Right kidney (tissue), 9 donors: ENCODE measurements at places on chromosomes 1 and 21.

- DNase-seq: no peak
Measured at GRCh38 chr1:237390823-237391222, 348.8 kb downstream of the RYR2 start.

DNA sequence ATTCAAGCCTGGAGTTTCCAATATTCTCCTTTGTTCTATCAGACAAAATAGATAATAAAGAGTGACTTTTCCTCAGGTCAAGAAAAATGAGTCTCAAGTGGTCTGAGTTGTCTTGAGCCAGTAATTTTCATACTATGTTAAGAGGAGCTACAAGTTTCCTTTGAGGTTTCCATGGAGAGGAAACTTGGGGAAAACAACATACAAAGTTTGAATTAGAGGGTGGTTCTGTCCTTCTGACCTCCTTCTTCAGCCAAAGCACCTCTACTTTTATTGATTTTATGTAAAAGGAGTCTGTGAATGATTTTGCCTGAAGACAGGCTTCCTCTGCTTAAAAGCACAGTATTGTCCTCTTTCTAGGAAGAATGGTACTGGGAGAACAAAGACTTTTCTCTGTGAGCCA is 497.2 kb upstream of the PKN2 start:
- no peak for DNase-seq

- no peak for DNase-seq
Measured at GRCh38 chr1:23376890-23377811, 7.5 kb upstream of the ZNF436 start.

DNA sequence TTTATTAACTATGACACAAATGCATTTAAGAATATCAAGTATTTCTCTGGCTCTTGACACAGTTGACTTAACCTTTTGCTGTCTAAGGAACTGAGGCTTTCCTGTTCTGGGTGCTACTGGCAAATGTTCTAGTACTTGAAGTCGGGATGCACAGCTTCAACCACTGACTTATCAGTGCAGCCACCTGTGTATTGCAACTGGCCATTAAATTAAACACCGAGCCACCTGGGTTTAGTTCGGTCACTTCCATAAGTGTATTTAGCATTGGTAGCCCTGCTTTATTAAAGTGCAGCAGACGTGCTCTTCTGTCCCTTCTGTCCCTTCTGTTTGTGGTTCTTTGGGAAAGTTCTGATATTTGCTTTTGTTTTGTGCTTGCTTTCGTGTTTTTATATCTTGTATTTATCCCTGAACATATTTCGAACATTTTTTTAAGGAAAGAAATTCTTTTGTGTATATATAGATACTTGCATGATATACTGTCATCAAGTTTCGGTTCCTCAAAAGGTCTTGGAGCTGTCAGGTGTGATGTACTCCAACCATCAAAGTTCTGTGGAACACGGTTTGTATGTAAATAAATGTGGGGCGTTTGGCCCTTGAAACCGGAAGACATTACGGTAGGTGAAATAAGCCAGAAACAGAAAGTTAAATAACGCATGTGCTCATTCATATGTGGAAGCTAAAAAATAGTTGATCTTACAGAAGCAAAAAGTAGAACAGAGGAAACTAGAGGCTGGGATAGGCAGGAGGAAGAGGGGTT is 297.9 kb upstream of the GREM2 start:
- no peak for DNase-seq

DNA sequence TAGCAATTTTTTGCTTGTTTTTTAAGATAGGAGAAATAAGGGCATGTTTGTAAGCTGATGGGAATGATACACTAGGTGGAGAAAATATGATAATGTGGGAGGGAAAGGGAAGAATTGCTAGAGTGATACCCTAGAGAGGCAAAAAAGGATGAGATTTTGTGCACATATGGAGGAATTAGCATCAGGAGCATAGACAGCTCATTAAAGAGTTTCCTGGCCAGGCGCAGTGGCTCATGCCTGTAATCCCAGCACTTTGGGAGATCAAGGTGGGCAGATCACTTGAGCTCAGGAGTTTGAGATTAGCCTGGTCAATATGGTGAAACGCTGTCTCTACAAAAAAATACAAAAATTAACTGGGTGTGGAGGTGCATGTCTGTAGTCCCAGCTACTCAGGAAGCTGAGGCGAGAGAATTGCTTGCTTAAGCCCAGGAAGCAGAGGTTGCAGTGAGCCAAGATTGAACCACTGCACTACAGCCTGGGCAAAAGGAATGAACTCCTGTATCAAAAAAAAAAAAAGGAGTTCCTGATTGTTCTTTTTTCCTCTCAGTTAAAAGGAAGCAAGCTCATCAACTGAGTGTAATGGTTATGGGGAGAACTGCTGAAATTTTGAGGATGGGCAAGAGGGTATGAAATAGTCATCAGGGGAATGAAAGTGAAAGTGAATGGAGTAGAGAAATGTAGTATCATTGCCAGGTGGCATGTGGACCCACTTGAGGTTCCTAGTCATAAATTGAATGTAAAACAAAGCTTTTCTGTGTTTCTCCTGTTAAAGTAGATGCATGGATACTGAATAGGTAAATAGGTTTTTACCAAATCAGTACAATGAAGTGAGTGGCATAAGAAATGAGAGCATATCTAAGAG is 35.5 kb downstream of the SH3GLB1 start:
- no peak for DNase-seq

- no peak for DNase-seq
Measured at GRCh38 chr1:229665912-229666558, 40.0 kb downstream of the URB2 start.

- no peak for DNase-seq
Measured at GRCh38 chr1:206736878-206737728, 33.5 kb upstream of the IL19 start.

DNA sequence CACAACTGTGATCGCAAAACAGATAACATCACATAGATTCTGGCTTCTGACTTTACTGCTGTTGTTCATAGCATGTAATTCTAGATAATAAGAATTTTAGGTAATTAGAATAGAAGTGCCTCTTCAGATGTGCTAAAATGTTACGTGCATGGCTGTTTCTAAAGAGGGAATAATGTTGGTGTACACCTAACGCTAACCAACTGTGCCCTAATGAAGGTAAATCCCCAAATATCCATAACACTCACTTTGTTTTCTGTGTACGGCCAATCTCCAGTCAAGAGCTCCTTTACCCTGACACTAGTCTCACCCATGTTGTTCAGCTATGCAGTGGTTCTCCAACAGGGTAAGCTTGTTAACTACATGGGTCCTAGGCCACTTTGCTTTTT is 44.4 kb downstream of the APP start:
- DNase-seq: no peak

DNA sequence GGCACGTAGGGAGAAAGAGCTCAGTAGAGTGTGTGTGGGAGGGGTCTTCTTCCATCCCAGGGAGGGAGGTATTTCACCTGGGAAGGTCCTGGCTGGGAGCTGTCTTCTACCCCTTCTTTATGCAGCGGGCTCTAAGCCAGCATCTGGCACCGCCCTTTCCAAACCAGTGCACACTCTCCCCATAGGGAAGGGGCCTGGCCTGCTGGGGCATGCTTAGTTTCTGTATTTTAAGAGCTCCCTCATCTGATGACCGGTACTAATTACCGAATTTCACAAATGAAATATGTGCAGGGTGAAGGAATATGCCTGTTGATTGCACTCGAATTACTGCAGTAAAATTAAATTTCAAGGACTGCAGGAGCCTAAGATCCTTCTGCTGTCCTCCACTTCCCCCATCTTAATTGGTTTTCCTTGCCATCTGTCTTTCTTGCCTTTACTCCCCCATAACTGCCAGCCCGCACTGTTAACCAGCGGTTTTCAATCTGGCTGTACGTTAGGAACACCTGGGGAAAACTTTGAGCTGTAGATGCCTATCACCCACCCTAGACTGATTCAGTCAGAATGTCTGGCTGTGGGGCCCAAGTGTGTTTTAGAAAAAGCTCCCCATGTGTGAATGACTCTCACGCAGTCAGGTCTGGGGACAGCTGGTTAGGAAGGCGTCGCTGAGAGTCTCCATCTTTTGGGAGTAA is 20.1 kb downstream of the GALNT2 start:
- peak; percentile 30 for DNase-seq

DNA sequence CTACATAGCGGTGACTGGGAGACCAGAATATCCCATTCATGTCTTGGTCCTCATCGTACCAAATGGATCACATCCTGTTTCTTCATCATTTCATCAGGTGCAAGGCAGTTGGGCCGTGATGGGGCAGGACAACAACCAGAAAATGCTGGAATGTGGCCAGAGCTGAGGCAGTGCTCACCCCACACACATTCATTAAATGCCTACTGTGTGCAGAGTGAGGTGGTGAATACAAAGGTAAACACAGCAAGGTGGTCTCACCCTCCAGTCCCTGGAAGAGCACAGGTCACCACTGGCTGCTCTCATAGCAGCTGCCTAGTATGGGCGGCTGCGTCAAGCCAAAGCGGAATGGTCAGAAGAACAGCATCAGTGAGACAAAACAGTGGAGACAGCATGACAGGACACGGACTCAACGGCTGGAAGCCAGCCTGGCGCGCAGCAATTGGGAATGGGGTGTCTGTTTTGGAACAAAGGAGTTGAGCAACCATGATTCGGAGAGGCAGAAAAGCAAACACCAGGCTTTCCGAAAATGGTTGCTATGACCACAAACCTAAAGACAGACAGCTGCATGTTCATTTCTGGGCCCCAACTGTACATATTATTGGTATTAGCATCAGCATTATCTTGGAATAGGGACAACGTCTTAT is 5.6 kb upstream of the ADAMTSL4 start:
- DNase-seq: no peak

GRCh38 chr21:45643021-45643980 is at the start of gene PCBP3:
PCBP3 (plus strand) TSS chr21:45643725; CDS start chr21:45850086, 206,361 bp downstream.
- peak; percentile 43 for DNase-seq

GRCh38 chr1:78834201-78834741 is 172.3 kb downstream of the ADGRL4 start:
- no peak for DNase-seq

- no peak for DNase-seq
Measured at GRCh38 chr1:41448821-41449220, 35.7 kb downstream of the EDN2 start.

GRCh38 chr1:222096476-222096772 is 354.5 kb upstream of the DUSP10 start:
- no peak for DNase-seq

- no peak for DNase-seq
Measured at GRCh38 chr1:27154469-27154990, 395 bp downstream of the SLC9A1 start.

- DNase-seq: no peak
Measured at GRCh38 chr1:192706936-192707335, 71.0 kb downstream of the RGS13 start.

- no peak for DNase-seq
Measured at GRCh38 chr1:182784556-182785171, 4.9 kb upstream of the NPL start.

GRCh38 chr21:16088056-16088455 is 358.3 kb downstream of the USP25 start:
- no peak for DNase-seq

DNA sequence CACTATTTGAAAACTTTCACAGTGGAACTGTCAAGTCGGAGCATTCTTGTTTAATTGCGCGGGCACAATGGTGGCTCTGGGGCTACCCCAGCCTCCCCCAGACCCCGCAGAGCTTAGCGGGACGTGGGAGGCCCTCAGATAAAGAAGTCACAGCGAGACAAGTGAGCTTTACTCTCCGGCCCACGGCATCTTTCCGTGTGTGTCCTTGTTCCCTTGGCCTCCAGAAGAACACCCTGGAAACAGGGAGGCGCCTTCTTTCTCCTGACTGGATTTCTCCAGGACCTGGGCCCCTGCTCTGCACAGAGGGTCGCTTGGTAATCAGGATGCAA is 382.8 kb downstream of the RRAGC start:
- DNase-seq: peak; percentile 32

- no peak for DNase-seq
Measured at GRCh38 chr1:221708076-221708571, 33.8 kb downstream of the DUSP10 start.

DNA sequence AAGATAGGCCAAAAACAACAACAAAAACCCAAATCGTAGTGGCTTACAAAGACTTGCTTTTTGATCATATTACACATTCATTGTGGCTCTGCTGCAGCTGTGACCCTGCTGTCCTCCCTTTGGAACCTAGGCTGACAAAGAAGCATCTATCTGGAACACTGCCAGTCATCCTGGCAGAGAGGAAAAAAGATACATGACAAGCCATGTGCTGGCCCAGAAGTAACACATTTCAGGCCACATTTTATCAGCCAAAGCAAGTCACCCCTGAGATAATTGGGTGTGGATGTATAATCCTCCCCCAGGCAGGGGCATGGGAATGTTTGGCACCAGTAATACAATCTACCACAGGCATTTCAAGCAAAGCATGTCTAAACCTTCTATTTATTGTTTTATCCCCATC is 37.2 kb upstream of the AGO1 start:
- DNase-seq: no peak

DNA sequence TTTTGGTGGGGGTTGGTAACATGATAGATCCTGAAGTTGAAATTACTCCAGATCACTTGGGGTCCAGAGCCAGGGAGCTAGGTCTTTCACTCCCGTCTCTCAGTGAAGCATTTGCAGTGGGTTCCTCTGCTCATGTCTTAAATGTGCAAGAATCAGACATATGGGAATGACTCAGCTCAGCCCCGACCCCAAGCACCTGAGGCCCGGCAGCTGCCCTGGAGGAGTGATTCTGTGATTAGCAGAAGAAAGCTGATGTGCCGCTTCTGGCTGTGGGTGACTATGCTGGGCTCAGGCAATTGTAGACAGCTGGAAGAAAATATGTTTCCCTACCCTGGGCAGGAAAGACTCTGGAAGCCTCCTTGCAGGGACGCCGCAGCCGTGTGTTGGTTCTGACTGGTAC is 601.7 kb downstream of the NPHP4 start:
- no peak for DNase-seq

GRCh38 chr21:18318156-18318555 is 73.5 kb downstream of the CHODL start:
- no peak for DNase-seq

- no peak for DNase-seq
Measured at GRCh38 chr1:41840592-41841246, 78.0 kb downstream of the HIVEP3 start.

DNA sequence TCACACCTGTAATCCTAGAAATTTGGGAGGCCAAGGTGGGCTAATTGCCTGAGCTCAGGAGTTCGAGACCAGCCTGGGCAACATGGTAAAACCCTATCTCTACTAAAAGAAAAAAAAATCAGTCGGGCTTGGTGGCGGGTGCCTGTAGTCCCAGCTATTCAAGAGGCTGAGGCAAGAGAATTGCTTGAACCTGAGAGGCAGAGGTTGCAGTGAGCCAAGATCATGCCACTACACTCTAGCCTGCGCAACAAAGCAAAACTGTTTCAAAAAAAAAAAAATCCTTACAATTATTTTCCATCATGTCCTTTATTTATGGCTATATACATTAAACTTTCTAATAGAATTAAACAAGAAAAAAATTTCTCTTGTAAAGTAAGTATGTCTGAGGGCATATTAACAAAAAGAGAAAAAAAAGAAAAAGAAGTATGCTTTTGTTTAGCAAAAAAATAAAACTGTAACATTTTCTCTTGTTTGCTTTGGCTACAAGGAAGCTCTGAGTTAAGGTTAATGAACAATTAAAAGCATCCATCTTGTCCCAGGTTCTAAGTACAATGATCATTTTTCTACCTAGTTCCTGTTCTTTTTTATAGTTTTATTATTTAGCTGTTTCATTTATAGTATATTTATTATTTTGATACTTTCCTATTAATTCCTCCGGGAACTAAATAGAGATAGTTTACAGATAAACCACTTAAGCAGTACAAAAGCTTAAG is 18.1 kb downstream of the TMEM50B start:
- DNase-seq: no peak

- DNase-seq: no peak
Measured at GRCh38 chr1:4072481-4073153, 172.5 kb upstream of the C1orf174 start.

- no peak for DNase-seq
Measured at GRCh38 chr1:180167021-180167701, 12.5 kb downstream of the QSOX1 start.

- no peak for DNase-seq
Measured at GRCh38 chr1:221760911-221761310, 19.0 kb upstream of the DUSP10 start.
